ENCODE measurements at places on chromosomes 2 and 18. TPM values are rescaled to one million over a fixed set of nuclear protein-coding genes. Genes with fewer than 3 reads are reported as not detected.

DNA sequence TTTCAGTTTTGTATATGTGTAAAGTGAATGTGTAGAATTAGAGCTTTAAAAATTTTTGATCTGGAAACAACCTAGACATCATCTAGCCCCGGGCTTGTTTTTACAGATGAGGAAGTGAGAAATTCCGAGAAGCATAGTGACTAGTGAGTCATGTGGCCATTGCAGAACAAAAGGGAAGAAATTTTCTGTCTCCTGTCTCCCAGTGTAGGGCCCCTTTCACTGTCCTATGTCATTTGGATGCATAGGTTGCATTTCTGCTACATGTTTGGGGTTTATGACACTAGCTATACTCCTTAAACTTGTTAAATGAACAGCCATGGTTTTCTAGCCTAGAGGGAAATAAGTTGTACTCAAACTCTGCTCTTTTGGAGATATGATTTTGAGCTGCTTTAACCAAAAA, 84.6 kb downstream of the PLCL1 start:
- no peak overlapping the region for H3K4me3 ChIP-seq
- H3K27ac ChIP-seq: no peak overlapping the region
- no peaks in the 10 kb centered on the region for H3K27me3 ChIP-seq
- no peaks in the 10 kb centered on the region for H3K4me1 ChIP-seq
- peak; percentile 59 for DNase-seq

GRCh38 chr2:74439373-74439772, 2.4 kb downstream of the RTKN start:
- H3K4me1 ChIP-seq: peaks cover 12% of the 10 kb centered on the region
- peak overlapping the region; percentile 96 for H3K4me3 ChIP-seq
- peak; percentile 41 for DNase-seq
- no peaks in the 10 kb centered on the region for H3K27me3 ChIP-seq

DNA sequence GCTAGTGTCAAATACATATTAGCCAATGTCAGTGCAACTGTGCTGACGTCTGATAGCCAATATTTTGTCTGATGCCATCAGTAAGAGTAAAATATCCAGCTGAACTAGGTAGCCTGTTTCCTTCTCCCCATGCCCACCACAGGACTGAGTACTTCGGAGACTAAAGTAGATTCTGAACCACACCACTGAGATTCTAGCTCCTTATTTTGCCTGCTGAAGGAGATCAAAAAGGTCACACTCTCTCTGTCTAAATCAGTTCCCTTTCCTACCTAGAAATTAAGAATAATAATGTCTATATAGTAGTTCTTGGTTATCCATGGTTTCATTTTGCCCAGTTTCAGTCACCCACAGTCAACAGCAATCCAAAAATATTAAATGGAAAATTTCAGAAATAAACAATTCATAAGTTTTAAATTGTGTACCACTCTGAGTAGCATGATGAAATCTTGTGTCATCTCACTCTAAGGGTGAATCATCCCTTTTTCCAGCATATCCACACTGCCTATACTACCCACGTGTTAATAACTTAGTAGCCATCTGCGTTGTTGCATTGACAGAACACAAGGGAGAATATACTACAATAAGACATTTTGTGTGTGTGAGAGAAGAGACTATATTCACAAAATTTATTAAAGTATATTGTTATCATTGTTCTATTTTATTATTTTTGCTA, 1043.3 kb upstream of the PIK3C3 start:
- H3K4me1 ChIP-seq: peaks cover 2% of the 10 kb centered on the region
- no peaks in the 10 kb centered on the region for H3K27me3 ChIP-seq

GRCh38 chr2:25098670-25099486, 57.0 kb downstream of the EFR3B start:
- H3K4me1 ChIP-seq: no peaks in the 10 kb centered on the region
- no peak for DNase-seq
- H3K27me3 ChIP-seq: no peaks in the 10 kb centered on the region
- no peak overlapping the region for H3K27ac ChIP-seq
- H3K4me3 ChIP-seq: no peak overlapping the region
- H3K36me3 ChIP-seq: no peaks in the 10 kb centered on the region

- no peaks in the 10 kb centered on the region for H3K4me1 ChIP-seq
- no peaks in the 10 kb centered on the region for H3K27me3 ChIP-seq
- peaks cover 47% of the 10 kb centered on the region for H3K36me3 ChIP-seq
- no peak overlapping the region for H3K4me3 ChIP-seq
- DNase-seq: no peak
These were observed 12.3 kb downstream of the RPL31 start for GRCh38 chr2:101014264-101014857.

DNA sequence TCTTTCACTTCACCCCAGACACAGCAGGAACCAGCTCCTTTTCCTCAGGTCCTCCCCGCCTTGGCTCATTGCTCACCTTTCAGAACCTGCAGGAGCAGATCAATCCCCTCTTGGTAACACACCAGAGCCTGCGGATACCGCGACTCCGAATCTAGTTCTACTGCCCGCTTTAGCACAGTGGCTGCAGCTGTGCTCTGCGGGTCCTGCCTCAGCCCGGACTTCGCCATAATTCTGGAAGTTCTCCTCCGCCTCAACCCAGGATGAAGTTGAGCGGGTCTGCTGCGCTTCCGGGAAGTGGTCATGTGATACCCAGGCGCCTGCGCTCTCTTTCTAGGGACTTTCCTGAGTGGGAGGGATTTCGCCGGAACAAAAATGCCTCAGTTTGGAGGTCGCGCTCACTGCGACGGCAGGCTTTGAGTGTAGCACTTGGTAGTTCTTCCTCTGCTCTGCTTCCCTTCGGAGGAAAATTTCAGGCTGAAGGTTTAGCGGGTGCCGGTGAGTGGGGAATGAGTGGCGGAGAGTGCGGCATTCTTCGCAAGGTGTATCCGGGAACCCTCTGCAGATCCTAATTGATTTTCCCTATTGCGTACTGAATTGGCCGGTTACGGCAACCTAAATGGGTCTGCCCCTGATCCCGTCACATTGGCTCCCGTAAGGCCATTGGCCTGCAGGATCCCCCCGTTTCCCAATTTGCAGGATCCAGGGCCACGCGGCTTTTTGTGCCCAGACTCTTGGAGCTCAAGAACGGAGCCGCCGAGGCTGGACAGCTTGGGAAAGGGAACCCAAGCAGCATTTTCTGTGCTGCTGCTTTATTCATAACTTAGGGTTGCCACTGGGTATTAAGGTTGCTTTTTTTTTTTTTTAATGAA, at the start of the genes MITD1 and MRPL30:
MITD1 (minus strand) TSS at position 304 of the 869 bp plus-strand sequence; CDS start at position 227, 77 bp downstream.
MRPL30 (plus strand) TSS at position 430 of the 869 bp plus-strand sequence. CDS start 5,020 bp downstream, outside the sequence.
- DNase-seq: peak; percentile 97
- H3K27me3 ChIP-seq: no peaks in the 10 kb centered on the region
- H3K36me3 ChIP-seq: peaks cover 11% of the 10 kb centered on the region
- peak within 1 kb of the TSS; percentile 97 for H3K4me3 ChIP-seq
- H3K27ac ChIP-seq: peak within 1 kb of the TSS; percentile 50
- H3K4me1 ChIP-seq: no peaks in the 10 kb centered on the region

GRCh38 chr2:100207411-100207885, 65.1 kb upstream of the AFF3 start:
- DNase-seq: no peak
- no peak overlapping the region for H3K4me3 ChIP-seq
- no peaks in the 10 kb centered on the region for H3K4me1 ChIP-seq

GRCh38 chr2:186032102-186032738, 293.6 kb downstream of the FSIP2 start:
- H3K27me3 ChIP-seq: no peaks in the 10 kb centered on the region
- H3K4me3 ChIP-seq: no peak overlapping the region
- no peak overlapping the region for H3K27ac ChIP-seq
- DNase-seq: no peak

DNA sequence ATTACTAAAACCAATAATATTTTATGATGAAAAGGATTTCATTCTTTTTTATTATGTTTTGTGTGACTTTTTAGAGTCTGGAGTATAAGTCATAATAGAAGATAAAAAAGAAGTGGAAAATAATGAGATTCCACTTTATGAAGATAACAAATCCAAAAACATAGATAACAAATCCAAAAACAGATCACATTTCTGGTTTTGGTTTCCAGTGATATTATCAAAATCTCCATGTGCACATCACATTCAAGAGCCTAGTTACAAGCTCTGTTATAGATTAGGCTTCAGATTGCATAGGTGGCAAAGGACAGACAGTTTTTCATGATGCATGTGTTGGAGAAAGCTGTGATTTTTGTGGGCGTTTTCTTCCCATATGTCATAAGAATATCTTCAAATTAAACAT, 648.2 kb downstream of the STK39 start:
- H3K4me1 ChIP-seq: no peaks in the 10 kb centered on the region
- H3K4me3 ChIP-seq: no peak overlapping the region
- H3K27me3 ChIP-seq: no peaks in the 10 kb centered on the region
- H3K27ac ChIP-seq: no peak overlapping the region

DNA sequence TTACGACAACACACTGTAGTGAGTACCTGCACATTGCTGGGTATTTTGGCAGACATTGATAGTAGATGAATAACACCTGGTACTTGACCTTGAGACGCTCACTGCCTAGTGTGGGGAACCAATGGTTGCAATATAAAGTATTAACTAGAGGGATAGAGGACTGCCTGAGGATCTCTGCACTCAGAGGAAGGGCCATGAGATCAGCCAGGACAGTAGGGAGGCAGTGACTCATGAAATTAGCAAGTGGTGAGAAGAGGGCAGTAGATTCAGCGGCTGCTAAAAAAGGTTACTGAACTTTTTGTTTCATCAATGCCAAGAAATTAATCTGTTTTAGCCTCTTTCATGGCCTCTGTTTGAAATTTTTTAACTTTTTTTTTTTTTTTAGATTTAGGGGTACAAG, 250.8 kb upstream of the TCF4 start:
- no peak overlapping the region for H3K4me3 ChIP-seq
- H3K27ac ChIP-seq: no peak overlapping the region
- H3K4me1 ChIP-seq: no peaks in the 10 kb centered on the region

GRCh38 chr2:16285813-16286510, 345.6 kb downstream of the MYCN start:
- no peaks in the 10 kb centered on the region for H3K4me1 ChIP-seq
- DNase-seq: no peak
- no peak overlapping the region for H3K27ac ChIP-seq
- no peaks in the 10 kb centered on the region for H3K36me3 ChIP-seq
- H3K27me3 ChIP-seq: no peaks in the 10 kb centered on the region
- H3K4me3 ChIP-seq: no peak overlapping the region

GRCh38 chr2:96554293-96555145, 18.0 kb downstream of the ARID5A start:
- H3K27ac ChIP-seq: no peak overlapping the region
- DNase-seq: peak; percentile 89
- no peaks in the 10 kb centered on the region for H3K36me3 ChIP-seq
- H3K4me1 ChIP-seq: no peaks in the 10 kb centered on the region
- H3K4me3 ChIP-seq: no peak overlapping the region

- H3K36me3 ChIP-seq: no peaks in the 10 kb centered on the region
- no peak overlapping the region for H3K27ac ChIP-seq
These were observed 72.6 kb upstream of the ASB18 start for GRCh38 chr2:236336575-236337464.

- H3K4me1 ChIP-seq: no peaks in the 10 kb centered on the region
- no peak for DNase-seq
- no peak overlapping the region for H3K4me3 ChIP-seq
- no peaks in the 10 kb centered on the region for H3K27me3 ChIP-seq
These were observed 262.8 kb upstream of the RASGRP3 start for GRCh38 chr2:33213648-33214047.

- no peak overlapping the region for H3K4me3 ChIP-seq
- H3K4me1 ChIP-seq: no peaks in the 10 kb centered on the region
- no peaks in the 10 kb centered on the region for H3K27me3 ChIP-seq
- peaks cover 9% of the 10 kb centered on the region for H3K36me3 ChIP-seq
- H3K27ac ChIP-seq: no peak overlapping the region
These were observed 70.9 kb downstream of the OLA1 start for GRCh38 chr2:174177316-174177890.

DNA sequence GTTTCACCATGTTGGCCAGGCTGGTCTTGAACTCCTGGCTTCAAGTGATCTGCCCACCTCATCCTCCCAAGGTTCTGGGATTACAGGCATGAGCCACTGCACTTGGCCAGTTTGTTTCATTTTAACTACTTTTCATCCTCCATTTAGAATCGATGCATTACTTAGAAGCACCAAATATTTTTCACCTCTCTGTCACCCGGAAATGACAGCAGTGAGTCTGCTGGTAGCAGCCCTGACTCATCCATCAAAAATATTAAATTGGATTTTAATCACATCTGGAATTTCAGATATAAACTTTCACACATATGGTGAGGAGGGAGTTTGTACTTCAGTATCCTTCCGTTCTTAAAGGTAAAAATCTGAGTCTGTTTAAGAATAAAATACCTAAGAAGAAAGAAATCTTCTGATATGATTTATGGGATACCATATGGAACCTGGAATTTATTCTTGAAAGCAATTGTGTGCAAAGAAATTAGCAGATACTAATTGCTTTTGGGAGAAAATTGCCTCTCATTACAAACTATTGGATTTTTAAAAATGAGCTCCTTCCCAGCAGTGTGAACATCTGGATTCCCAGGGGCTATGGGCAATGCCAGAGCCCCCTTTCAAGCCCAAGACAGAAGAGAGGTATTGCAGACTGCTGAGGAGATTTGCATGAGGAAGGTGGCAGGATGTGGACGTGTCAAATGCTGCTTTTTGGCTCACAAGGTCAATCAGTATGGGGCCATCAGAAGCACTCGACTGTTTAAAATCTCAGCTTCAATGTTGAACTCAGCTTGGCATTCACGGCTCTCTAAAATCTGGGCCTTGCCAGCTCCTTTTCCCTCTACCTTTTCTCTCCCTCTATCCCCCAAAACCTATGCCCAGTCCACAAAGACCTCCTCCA, 279.5 kb upstream of the SIX2 start:
- H3K4me1 ChIP-seq: no peaks in the 10 kb centered on the region
- no peaks in the 10 kb centered on the region for H3K36me3 ChIP-seq
- no peaks in the 10 kb centered on the region for H3K27me3 ChIP-seq
- DNase-seq: no peak
- H3K27ac ChIP-seq: no peak overlapping the region
- H3K4me3 ChIP-seq: no peak overlapping the region

DNA sequence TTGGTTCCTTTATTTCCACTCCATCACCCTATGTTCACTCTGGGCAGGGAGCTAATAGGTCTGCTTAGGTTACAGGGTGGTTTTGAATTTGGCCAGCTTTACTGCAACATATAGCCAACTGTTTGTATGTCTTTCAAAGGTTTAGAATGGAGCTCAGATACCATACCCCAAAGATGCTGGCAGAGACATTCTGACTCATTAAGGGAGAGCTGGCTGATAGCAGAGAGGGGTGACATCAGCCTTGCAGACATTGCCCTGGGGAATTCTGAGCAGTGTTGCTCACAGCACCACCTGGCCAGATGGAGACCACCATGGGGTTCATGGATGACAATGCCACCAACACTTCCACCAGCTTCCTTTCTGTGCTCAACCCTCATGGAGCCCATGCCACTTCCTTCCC, 2.1 kb downstream of the PROKR1 start:
- peaks cover 26% of the 10 kb centered on the region for H3K27me3 ChIP-seq
- H3K27ac ChIP-seq: no peak overlapping the region
- H3K36me3 ChIP-seq: no peaks in the 10 kb centered on the region
- no peak for DNase-seq
- no peaks in the 10 kb centered on the region for H3K4me1 ChIP-seq

- H3K4me1 ChIP-seq: no peaks in the 10 kb centered on the region
- H3K4me3 ChIP-seq: no peak overlapping the region
- H3K36me3 ChIP-seq: no peaks in the 10 kb centered on the region
- no peak for DNase-seq
These were observed 244.6 kb upstream of the HNRNPA3 start for GRCh38 chr2:176967911-176968450.

GRCh38 chr2:23681356-23682140, 245.4 kb downstream of the ATAD2B start:
- DNase-seq: no peak
- H3K27ac ChIP-seq: no peak overlapping the region
- no peak overlapping the region for H3K4me3 ChIP-seq
- no peaks in the 10 kb centered on the region for H3K4me1 ChIP-seq
- no peaks in the 10 kb centered on the region for H3K27me3 ChIP-seq

The SPHKAP gene
- total RNA-seq: 0.14 TPM

The CDH19 gene
- not detected for total RNA-seq

The ERCC3 gene
- total RNA-seq: 42.8 TPM

The ABHD1 gene
- total RNA-seq: 1.1 TPM

The GALR1 gene
- total RNA-seq: 0.04 TPM

The C2orf66 gene
- total RNA-seq: 0.20 TPM

The TUBA4B gene
- total RNA-seq: not detected

The SNORC gene
- total RNA-seq: 6.2 TPM

The ABCB11 gene
- total RNA-seq: 0.04 TPM
